Right cardiac atrium (tissue), 5 donors: ENCODE measurements at places on chromosomes 13 and 19.
A peak's percentile ranks its signal among the peaks of the same experiment; 100 is the strongest.

GRCh38 chr13:77696879-77697216 lies 639 bp upstream of the SLAIN1 start:
- DNase-seq, result no peak

- DNase-seq, result no peak
These were observed 19.7 kb downstream of the NEK5 start for GRCh38 chr13:52109116-52109670.

- peak; percentile 31 for DNase-seq
These were observed 1899.8 kb downstream of the PCDH9 start for GRCh38 chr13:65330287-65330686.

DNA sequence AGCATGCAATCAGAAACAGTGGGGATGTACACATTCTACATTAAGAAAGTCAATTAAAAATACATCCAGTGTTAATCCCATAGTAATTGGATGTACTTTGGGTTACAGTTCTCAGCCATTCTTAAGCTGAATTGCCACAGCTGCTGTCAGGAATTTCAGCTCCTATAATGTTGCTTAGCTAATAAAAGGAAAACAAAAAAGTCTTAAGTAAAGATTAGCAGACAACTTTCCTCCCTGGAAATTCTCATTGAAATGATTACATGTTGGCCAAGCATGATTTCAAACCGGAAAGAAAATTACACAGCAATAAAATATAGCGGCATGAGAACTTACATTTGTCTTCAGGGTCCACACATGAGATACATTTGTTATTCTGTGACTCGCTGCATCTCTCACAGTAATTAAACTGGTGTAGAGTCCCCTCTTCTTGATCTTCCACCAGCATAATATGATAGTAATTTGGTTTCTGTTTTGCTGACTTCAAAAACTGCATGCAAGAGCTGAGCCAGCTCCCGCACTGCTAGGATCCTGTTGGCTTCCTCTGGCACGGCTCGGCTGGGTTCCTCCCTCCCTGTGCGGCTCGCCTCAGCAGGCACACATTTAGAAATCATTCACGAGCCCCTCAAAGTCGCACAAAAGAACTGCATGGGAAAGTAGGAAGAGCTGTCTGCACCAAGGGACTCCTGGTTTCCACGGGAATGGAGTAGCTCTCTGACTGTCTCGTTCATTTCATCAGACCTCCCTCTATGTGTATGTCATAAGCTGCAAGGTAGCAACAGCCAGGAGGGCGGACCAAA lies at the start of gene HTR2A:
HTR2A (minus strand) TSS at position 713 of the 797 bp plus-strand sequence. CDS start 1,147 bp downstream, outside the sequence.
- DNase-seq, result peak; percentile 48
